ENCODE measurements at places on chromosomes 1 and 21.

DNA sequence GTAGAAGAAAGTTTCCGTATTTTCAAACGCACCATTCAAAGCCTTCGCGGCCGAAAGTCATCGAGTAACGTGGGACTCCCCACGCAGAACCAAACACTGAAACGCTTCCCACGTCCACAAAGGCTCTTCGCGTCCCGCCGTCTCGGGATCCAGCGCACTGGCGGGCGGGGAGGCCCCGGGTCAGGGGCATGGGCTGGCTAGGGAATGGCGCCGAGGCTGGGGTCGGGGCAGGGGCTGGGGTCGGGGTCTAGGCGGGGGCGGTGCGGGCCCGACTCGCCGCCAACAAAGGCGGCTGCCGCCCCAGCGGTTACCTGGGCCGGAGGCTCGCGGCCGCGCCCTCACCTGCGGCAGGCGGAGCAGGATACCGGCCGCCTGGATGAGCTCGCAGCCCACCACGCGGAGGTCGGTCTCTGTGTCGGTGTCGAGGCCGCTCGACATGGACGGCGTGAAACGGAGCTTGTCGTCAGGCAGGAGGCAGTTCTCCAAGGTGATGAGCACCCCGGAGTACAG lies 403 bp downstream of the CCNL2 start:
- DNase-seq, result no peak

DNA sequence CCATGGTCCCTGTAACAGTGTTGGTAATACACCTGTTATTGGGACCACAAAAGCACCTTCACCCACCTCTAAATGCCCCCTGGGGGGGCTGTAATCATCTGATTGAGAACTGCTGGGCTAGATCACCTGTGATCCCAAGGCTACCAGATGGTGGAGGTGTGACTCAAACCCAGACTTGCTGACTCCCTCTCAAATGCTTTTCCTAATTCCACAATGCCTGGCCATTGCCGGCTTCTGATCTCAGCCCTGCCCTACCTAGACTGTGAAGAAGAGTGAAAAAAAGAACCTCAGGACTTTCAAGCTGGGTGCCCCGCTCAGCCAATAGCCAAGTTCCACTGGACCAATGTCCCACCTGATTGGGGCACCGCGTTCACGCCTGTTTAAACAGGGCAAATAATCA lies 9.6 kb downstream of the TMEM9 start:
- DNase-seq, result no peak

DNA sequence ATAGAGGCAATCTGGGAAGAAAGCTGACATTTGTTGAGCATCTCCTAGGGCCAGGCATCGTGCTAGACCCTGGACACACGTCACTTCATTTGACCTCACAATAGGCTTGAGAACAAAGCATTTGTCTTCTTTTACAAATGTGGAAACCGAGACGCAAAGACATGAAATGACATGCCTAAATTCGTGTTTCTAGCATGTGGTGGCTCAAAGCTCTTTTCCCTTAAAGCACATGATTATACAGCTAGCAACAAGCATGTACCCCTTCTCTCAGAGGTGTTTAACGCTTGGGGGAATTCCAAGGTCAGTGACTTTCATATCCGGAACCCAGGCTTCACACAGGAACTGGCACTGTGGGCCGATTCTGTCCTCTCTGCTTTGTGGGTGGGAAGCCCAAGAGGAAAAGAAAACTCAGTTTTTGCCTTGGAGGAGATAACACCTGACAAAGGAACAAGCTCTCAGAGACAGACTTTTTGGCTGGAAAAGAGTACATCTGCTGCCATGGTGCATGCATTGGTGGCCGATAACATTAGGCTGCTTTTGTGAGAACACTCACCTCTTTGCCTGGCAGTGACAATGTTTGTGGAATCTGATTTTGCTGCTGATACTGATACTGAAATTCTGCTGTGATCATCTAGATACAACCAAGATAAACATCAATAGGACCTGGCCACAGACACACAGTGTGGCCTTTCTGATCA lies 15.4 kb upstream of the CD2 start:
- DNase-seq, result peak; percentile 92

- peak; percentile 84 for DNase-seq
Measured at GRCh38 chr1:31939484-31940329, 1.5 kb upstream of the PTP4A2 start.

- DNase-seq, result no peak
Measured at GRCh38 chr1:164930241-164930640, 371.3 kb downstream of the PBX1 start.

DNA sequence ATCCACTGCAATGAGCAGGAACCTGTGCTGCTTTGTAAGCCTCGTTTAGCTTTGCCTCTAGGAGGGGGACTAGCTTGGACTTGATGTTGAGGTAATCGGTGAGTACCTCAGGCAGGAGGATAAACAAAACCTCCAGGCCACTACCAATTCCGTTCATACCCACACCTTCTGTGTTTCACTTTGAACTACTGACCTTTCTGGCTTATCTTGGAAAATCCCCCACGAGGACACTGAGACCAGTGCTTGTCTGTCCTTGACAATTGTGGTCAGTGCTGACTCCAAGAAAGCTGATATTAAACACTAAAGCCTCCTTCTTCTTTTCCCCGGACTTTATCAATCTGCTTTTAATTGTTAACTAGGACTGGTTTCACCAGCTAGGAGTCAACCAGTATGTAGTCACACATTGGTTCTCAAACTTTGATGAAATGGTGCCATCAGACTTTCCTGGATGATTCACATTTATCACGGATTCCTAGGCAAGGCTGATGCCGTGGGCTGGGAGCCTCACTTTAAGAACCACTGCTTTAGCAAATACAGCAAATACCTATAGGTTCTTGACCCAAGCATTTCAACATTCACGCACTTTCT lies 52.7 kb downstream of the TGFB2 start:
- DNase-seq, result peak; percentile 93

DNA sequence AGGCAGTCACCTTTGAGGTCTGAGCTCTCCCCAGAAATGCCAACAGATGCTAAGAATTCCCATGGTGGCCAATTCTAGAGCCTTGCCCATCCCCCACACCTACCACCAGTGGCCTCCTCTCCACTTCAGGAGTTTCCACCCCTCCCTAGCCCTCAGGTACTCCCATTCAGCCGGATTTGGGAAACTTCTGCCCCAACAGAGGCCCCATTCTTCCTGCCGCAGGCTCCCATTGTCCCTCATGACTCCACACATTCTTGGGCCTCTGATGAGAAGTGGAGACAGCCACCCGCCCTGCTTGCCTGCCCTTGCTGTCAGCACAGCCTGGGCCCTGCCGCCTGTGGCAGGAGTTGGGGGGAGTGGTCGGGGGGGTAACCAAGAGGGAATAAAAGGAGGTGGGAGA lies 4.6 kb downstream of the BLACAT1 start:
- DNase-seq, result no peak

DNA sequence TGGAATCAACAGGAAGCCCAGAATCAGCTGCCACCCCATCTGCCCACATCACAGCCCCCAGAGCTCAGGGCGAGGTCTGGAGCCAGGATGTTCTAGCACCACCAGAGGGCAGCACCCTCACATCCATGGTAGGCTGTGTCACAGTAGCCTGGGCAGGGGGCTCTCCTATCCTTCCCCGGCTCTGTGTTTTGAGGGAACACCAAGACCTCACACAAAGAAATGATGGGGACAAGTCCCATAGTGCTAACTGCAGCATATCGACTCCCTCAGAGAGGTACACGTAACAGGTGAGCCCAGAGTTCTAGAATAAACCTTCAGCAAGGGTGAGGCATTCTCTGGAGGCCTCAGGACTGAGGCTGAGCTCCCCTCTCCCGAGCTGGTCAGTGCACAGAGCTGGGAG lies 2.3 kb upstream of the KCNC4 start:
- DNase-seq, result peak; percentile 35

All from bronchial epithelial cell (primary cell).